Occipital lobe (tissue), 3 donors: ENCODE measurements at places on chromosomes 2 and 18. TPM values are rescaled to one million over a fixed set of nuclear protein-coding genes. Genes with fewer than 3 reads are reported as not detected.

CYTIP gene
- 5.1 TPM for total RNA-seq

FAM161A gene
- total RNA-seq = 30.3 TPM

EGR4 gene
- total RNA-seq = not detected

FKBP1B gene
- 60.0 TPM for total RNA-seq

MC4R gene
- total RNA-seq = 1.4 TPM

SULT1C2 gene
- total RNA-seq = 0.62 TPM

CYP1B1 gene
- total RNA-seq = 7.8 TPM

ARHGAP25 gene
- 2.0 TPM for total RNA-seq

ARID5A gene
- total RNA-seq = 1.2 TPM

BIRC6 gene
- total RNA-seq = 272 TPM

DIPK1C gene
- total RNA-seq = 12.3 TPM

TXNDC2 gene
- not detected for total RNA-seq

AQP12A gene
- not detected for total RNA-seq

PMAIP1 gene
- total RNA-seq = 1.4 TPM

UBE2F gene
- total RNA-seq = 30.9 TPM

NOSTRIN gene
- 3.9 TPM for total RNA-seq

KCNE4 gene
- total RNA-seq = 3.7 TPM

GNLY gene
- not detected for total RNA-seq

MXD1 gene
- total RNA-seq = 12.9 TPM

TUBA3E gene
- total RNA-seq = not detected

GALNT13 gene
- total RNA-seq = 28.4 TPM

DYNAP gene
- total RNA-seq = not detected

AP1S3 gene
- total RNA-seq = 2.7 TPM

EPAS1 gene
- 6.1 TPM for total RNA-seq

MSH2 gene
- 75.6 TPM for total RNA-seq

ERMN gene
- total RNA-seq = 0.47 TPM

SERPINB12 gene
- total RNA-seq = not detected

MOGAT1 gene
- not detected for total RNA-seq

SMYD1 gene
- not detected for total RNA-seq

SCYGR4 gene
- not detected for total RNA-seq

MYL12A gene
- 49.9 TPM for total RNA-seq

GAREM2 gene
- total RNA-seq = 7.0 TPM

VWA3B gene
- total RNA-seq = 0.31 TPM

ANKRD62 gene
- 0.16 TPM for total RNA-seq

HES6 gene
- 80.8 TPM for total RNA-seq

FEV gene
- not detected for total RNA-seq

CHST10 gene
- total RNA-seq = 82.2 TPM

DLX1 gene
- total RNA-seq = 21.4 TPM

ONECUT2 gene
- 0.78 TPM for total RNA-seq

ZNF521 gene
- 8.4 TPM for total RNA-seq

FANCL gene
- total RNA-seq = 82.2 TPM

SERPINB3 gene
- total RNA-seq = not detected

CSRNP3 gene
- 246 TPM for total RNA-seq

SIX3 gene
- total RNA-seq = not detected

APOB gene
- 0.62 TPM for total RNA-seq

CCDC68 gene
- total RNA-seq = 0.62 TPM

DPYSL5 gene
- 128 TPM for total RNA-seq
